ENCODE measurements at places on chromosomes 2 and 18.

- DNase-seq, result no peak
Measured at GRCh38 chr2:74646834-74647482, 1.2 kb downstream of the M1AP start.

GRCh38 chr2:121699421-121700333 is 37.0 kb downstream of the NIFK start:
- DNase-seq, result peak; percentile 62

- DNase-seq, result no peak
Measured at GRCh38 chr2:51734115-51734514, 702.2 kb upstream of the NRXN1 start.

DNA sequence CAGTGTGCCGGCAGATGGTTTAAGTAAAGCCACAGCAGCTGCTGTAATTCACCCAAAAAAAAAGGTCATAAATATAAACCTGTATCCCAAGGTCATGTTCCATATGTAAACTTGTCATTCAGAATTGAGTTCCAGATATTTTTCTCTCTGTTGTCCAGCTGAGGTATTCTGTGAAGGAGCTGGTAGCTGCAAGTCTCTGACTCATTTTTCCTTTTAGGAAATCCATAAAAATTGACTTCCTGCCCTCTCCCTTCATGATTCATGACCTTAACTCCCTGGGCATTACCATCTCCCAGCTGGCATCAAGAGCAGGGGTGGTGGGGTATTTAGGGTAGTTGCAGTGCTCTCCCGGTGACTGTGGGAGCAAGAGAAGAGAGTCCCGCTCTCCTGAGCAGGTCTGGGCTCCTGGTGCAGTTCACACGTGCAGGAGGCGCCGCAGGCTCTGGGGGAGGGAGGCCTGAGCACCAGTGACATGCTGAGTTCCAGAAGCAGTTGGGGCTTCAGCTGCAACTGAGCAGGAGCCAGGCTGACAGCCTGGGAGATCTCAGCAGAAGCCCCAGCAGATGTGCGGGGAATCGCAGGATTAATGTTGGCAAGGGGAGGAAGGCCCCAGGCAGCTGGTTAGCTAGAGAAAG is 192.6 kb downstream of the MGAT5 start:
- DNase-seq, result no peak

DNA sequence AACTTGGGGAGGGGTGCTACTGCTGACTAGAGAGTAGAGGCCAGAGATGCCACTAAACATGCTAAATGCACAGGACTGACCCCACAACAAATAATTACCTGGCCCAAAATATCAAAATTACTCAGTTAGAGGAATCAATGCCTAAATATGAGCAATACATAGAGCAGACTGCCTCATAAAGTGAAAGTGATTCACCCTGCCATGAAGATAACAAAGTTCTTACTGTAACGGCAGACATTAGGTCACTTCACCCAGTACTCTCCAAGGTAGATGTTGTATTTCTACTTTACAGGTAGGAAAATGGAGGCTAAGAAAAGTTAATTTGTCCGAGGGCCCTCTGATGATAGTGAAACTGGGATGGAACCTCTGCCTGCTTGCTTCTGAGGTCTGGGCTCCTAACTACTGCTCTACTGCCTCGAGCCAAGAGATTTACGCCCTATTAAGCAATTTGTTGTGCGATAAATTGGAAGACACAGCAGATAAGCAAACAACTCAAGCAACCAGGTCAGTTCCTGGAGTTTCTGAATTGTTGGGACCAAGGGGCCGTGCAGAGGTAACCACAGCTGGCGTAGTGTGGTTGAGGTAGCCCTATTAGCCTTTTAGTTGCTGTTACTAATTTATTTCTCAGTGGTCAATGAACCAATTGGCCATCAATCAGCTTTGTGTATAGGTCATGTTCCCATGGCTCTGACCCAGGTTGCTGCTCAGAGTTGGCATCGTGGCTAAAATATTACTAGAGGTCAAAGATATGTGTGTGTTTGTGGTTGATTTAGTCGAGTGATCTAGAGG is 4.8 kb downstream of the DHRS9 start:
- no peak for DNase-seq

- DNase-seq, result no peak
Measured at GRCh38 chr2:241072151-241072550, 29.9 kb downstream of the MTERF4 start.

DNA sequence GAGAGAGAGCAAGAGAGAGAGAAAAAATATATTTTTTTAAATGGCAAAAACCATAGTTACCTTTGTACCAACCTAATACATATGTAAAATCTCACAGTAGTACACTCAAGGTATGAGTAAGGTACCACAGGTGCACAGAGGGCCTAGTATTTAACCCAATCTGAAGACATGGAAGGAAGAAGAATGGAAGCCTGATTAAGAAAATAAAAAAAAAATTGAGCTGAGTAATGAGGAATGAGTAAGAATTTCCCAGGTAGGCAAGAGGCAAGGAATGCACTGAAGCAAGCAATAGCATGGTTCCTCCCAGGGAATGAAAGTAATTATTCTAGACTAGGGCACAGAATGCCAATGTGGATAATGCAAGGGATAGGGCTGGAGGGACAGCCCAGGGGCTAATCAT is 294.2 kb downstream of the FIGN start:
- DNase-seq, result no peak

DNA sequence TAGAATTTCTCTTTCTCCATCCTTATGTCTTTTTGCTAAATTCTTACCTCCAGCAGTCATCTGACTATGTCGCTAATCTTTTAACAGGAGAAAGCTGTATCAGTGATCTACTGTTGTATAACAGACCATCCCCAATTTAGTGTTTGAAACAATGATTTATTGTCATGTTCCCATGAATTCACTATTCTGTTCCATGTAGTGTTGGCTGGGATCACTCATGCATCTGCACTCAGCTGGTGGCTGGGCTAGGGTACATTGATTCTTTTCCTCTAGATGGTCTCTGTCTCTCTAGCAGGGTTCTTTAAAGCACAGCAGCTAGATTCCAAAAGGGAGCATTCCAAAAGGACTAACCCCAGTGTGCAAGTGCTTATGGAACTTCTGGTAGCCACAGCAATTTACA is 184.2 kb upstream of the FANCL start:
- DNase-seq, result no peak

DNA sequence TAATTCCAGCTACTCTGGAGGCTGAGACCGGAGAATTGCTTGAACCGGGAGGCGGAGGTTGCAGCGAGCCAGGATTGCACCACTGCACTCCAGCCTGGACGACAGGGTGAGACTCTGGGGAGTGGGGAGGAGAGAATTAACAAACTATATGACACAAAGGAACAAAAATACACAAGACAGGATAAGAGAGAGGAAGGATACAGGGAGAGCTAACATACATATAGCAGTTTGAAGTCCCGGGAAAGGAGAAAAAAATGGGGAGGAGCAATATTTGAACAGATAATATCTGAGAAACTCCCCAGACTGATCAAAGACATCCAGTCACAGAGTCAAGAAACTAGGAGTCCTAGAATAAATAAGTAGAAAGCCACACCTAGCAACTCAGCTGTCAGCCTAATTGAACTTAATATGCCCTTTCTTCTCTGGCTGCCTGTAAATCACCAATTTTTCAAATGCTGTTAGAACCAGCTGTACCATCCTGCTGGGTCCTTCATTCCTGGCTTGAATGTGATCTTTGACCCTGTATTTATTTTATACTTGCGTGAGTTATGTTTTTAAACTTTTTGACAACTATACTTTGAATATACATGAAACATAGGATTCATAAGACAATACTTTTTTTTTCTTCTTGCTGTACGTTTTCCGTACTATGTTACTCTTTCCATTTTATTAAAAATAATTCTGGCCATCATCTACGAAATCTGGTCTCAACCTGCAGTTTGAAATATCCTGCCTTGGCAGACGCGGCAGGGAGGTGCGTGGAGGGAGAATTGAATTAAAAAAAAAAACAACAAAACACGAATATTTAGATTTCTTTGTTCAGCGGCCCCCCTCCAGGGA is 876 bp upstream of the CYP27A1 start:
- DNase-seq, result no peak

- no peak for DNase-seq
Measured at GRCh38 chr2:1017827-1018226, 67.2 kb downstream of the SNTG2 start.

- no peak for DNase-seq
Measured at GRCh38 chr18:75472396-75472795, 44.9 kb upstream of the SMIM21 start.

- no peak for DNase-seq
Measured at GRCh38 chr2:232951891-232952290, 61.2 kb downstream of the NGEF start.

DNA sequence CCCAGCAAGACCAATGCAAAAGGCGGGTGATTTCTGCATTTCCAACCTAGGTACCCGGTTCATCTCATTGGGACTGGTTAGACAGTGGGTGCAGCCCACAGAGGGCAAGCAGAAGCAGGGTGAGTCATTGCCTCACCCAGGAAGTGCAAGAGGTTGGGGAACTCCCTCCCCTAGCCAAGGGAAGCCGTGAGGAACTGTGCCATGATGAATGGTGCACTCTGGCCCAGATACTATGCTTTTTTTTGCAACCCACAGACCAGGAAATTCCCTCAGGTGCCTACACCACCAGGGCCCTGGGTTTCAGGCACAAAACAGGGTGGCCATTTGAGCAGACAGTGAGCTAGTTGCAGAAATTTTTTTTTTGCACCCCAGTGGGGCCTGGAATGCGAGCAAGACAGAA is 662.6 kb upstream of the ACVR2A start:
- DNase-seq, result peak; percentile 11

DNA sequence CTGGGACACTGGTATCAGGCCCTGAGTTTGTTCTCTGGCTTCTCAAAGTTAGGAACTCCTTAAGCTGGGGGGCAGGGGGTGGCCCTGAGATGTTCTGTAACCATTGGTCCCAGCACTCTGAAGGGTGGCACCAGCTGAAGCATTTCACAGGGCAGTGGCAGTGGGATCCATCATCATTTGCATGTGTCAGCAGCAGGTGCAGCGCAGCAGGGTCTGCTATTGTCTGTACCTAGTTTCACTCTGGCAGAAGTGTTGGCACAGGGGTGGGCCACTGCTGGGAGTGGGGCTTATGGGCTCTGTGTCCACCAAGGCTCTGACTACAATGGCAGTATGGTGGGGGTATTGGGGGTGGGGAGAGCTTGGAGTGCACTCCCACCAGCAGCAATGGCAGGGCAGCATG is 460.4 kb upstream of the ZNF804A start:
- DNase-seq, result no peak

DNA sequence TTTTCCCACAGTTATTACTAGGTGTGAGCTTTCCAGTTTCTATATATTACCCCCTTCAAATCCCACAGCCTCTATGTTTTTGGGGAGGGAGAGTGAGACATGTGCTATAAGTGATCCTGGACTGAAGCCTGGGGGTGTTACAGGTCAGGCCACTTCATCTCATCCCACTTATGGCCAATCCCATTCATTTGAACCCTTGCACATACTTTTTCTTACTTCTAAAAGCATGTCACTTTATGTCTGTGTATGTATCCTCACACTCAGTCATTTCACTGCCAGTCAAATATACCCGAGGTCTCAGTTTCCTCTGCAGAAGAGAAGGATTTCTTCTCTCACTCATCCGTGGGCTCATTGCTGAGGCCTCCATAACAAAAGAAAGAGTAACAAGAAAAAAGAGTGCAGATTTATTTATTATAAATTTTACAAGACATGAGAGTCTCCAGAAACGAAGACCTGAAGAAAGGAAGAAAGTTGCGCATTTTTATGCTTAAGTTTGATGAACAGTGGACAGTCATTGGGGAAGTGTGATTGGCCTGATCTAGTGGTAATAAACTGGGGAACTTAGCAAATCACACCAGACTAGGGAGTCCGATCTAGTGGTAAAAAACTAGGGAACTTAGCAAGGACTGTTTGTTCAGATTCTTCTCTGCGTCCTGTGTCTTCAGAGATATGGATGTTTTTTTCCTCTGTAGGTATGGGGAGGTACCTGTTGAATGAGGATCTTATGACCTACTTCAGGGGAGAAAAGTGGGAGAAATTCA is 52.1 kb downstream of the ICOS start:
- no peak for DNase-seq

DNA sequence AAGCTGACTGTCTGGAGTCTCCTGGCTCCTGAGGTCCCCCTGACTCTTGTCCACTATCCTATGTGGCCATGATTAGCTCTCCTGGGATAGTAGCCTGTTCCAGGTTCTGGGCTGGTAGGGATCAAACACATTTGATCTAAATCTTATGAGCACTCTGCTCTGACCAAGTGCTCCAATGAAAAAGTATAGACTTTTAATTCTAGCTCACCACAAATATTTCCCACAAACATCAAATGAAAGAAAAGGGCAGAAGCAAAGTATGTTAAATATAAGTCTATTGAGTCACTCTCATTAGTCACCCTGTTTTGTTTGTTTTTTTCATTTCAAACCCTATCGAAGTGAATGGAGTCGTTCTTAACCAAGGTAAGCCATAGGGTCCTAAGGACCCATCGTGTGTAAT is 39.7 kb upstream of the NEDD4L start:
- DNase-seq, result no peak

DNA sequence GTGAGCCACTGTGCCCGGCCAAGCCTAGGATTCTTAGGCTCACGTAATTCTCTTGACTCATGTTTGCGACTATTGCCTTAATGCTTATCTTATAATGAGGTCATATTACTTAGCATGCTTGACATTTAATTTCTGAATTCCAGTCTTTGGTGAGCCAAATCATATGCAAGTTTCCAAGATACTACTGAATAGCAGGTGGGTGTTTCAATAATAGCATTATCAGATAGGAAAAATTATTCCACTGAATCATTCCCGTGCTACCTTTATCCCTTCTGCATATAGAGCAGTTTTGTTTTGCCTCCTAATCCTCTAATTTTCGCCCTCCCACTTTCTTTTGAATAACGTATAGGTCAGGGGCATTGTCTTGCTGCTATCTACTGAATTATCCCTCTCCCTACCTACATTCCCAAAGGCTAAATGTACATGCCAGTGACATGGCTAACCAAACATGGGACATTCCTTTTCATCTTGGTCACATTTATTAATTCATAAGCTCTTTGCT is 4.9 kb downstream of the DAW1 start:
- no peak for DNase-seq

DNA sequence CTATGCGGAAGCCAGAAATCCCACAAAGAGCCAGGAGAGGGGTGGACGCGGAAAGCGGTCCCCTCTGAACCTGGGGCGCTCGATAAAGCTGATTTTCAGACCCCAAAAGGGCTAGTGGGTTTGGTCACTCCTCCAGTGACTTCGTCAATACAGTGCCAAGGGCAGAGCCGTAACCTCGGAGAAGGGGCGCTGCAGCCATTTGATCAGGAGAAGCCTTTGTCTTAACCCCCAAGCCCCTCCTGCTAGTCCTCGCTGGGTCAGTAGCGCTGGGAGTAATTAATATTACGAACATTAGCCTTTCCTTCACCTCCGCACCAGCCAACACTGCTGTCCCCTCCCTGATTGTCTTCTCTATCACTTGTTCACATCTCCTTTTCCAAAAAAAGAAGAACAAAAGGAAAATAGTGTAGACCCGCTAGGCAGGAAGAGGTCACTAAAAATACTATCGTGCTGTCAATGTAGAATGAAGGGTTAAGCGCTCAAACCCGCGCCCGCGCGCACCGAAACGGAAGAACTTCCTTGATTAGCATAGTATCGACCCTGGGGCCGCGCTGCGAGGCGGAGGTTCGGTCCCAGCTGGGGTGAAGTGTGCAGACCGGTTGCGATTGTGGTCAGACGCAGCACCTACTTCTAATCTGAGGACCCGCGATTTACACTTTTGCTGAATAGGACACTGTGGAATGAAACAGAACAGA is 63.2 kb upstream of the MAPRE2 start:
- no peak for DNase-seq

All from stimulated activated CD8-positive, alpha-beta memory T cell treated with anti-CD3 and anti-CD28 coated beads, Interleukin-15, amount 100 ng/mL, for 1 hour (primary cell).